Stimulated activated CD4-positive, alpha-beta T cell treated with anti-CD3 and anti-CD28 coated beads, TNF-alpha, amount 100 ng/mL, for 24 hours (primary cell): ENCODE measurements at places on chromosomes 13 and 19.

DNA sequence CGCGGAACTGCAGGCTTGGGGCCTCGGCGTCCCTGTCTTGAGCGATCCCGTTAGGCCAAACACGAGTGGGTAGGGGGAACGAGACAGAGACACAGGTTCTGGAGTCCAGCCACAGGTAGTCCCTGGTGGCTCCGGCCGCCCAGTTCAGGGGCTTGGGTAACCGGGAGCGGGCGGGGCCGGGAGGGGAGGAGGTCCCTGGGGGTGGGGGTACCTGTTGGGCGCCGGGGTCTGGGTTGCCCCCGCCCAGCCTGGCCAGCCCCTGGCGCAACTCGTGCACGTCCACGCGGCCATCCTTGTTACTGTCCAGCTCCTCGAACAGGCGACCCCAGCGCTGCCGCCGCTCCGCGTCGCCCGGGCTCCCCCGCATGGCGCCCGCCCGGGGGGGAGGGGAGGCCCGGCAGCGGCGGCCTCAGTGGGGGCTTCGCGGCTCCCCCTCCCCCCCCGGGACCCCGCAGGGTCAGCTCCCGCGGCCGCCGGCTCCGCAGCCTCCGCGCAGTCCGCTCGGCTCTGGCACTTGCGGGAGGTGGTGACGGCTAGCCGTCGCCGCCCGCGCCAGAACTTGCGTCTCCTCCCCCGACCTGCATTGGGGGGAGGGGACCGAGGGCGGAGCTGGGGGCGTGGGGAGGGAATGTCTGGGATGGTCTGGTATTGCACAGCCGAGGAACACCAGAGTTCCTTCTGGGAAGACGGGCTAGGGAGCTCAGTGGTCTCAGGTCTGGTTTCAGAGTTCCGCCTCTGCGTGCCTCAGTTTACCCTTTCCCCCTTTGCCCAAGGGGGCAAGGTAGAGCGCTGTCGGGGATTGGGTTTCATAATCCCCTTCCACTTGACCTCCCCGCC is at the start of gene SLC25A23:
Gene SLC25A23, minus strand, starts transcription at position 531 of the 837 bp plus-strand sequence. Its CDS starts 164 bp downstream, at position 367.
- DNase-seq, result no peak

DNA sequence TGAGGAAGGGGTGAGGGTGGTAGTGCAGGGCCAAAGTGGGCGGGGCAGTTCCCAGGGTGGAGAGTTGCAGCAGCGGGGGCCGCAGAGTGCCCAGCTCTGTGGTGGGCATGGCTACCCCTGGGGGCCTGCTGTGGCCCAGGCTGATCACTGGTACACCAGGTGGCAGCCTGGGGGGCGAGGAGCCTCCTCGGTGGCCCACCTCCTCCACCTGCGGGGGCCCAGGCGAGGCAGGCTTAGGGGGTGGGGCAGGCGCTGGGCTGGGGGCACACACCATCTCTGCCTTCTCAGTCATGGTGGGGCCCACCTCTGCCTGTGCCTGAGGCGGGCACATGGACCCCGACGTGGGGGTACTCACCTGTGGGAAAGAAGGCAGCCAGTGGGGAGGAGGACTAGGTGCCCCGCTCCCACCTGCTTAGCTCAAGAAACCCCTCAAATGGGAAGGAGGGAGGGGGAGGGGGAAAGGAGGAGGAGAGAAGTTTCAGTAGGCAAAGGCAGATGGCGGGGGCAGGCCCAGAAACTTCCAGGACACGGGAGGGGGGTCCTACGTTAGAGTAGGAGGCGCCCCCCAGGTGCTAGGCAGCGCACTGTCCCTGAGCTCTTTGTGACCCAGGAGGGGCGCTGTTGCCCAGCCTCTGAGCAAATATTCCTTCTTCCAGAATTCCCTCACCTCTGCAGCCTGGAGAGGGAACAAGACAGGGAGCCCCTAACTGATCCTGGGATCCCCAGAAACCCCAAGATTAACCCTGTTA is 1.6 kb downstream of the LYL1 start:
- no peak for DNase-seq

DNA sequence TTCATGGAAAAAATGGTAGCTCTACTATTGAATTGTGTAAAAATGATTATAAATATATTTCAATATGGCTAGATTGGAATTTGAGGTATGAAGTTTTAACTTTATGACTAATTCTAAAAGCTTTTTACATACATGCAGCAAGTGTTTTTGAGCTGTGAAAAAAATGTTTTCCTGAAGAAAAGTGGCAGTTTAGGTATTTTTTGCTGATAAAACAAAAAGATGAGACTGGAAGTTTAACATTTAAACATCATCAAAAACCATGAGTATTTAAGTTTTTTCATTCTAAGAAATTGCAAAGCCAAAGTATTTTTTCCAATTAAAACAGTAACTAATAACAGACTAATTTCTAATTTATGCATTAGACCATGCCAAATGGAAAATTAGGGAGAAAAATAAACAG is 751.1 kb downstream of the FGF9 start:
- DNase-seq, result no peak

- DNase-seq, result no peak
Measured at GRCh38 chr13:112767506-112768471, 78.0 kb downstream of the ATP11A start.

DNA sequence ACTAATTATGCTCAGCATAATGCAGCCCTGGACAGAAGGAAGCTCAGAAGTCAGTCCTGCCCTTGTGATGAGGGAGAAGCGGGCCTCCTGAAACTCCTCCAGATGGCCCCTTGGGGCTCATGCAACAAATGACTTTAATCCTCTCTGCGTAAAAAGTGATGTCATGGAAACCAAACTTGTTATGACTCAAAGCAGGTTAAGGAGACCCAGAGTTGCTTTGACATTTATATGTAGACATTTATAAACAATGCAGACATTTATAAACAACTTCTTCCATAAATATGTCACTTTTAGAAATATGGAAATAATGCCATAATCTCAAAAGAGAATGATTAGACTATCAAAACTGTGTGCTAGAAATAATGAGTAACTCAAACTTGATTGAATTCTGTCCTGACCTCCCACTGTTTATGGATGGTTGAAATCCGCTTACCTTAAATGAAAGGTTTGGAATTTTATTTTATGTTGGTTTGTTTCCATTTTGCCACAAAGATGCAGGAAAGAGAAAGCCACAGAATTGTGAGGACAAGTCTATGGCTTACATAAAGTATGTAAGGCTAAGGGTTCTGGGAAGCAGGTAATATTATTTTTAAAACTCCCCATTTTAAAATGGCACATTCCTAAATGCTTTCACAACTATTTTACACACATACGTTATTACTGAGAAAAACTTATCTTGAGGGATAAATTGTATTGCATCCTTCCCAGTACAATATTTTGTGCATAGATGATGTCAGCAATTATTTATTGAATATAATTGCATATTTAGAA is 73.7 kb downstream of the CYSLTR2 start:
- no peak for DNase-seq

- no peak for DNase-seq
Measured at GRCh38 chr19:56811480-56811879, 29.0 kb downstream of the PEG3 start.

DNA sequence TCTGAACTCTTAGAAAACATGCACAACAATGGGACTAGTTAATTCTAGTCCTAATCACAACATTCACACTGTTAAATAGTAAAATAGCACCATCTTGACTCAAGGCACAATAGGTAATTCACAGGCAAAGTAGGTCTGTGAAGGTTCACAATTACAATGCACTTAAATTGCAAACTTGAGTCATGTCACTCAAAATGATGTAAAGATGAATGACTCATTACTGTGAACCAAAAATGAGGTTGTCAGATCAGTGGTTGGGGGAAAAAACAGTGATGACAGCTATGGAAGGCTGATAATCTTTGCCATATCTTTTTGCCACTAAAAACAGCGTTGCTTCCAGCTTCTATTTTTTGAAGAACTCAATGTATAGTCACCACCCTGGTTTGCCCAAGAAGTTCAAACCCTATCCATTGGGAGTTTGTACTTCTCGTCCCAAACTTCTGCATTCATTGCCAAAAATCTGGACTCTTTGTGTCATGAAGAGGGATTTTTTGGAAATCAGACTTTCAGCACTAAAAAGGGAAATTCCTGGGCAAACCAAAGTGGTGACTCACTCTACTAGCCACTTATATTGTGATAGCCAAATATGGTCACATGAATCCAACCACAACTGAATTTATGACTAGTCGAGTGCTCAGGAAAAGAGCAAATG is 200.9 kb upstream of the TMTC4 start:
- DNase-seq, result no peak

DNA sequence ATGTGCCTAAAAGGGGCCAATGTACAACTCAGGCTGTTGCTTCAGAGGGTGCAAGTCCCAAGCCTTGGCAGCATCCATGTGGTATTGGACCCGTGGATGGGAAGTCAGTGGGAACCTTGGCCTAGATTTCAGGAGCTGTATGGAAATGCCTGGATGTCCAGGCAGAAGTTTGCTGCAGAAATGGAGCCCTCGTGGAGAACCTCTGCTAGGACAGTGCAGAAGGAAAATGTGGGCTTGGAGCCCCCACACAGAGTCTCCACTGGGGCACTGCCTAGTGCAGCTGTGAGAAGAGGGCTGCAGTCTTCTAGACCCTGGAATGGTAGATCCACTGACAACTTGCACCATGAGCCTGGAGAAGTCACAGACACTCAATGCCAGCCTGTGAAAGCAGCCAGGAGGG is 28.5 kb downstream of the GPC5 start:
- DNase-seq, result no peak

DNA sequence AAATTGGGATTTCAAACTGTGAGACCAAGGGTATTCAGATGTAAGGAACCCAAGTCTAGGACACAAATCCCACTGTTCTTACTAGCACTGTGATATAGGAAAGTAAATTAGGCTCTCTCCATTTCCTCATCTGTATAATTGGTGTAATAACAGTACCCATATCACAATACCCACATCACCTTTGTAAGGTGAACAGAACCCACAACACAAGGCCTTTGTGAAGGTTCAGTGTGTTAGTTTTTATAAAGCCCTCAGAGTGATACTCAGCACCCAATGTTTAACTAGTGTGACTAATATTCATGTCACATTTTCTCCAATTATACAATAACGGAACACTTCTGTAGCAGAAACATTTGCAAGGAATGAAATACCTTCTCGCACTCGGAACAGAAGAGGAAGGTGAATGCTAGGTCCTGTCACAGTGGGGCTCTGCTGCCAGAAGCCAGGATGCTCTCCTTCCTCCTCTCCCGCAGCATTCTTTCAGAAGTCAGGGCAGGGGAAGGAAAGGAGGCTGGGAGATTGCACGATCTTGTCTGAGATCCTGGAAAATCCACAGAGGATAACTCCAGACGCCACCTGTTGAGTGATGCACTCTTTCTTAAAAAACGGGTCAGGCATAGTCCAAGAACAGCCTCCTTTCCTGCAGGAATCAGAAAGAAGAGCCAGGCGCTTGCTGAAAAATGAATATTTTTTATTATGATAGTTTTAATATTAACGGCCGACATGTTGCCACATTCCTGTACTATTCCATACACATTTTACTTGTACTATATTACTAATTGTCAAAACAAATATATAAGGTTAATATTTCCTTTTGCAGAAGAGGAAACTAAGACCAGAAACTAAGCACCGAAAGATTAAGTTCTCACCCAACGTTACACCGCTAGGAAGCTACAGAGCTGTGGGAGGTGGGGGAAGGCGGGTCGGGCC is 762 bp downstream of the ZNF45 start:
- no peak for DNase-seq

DNA sequence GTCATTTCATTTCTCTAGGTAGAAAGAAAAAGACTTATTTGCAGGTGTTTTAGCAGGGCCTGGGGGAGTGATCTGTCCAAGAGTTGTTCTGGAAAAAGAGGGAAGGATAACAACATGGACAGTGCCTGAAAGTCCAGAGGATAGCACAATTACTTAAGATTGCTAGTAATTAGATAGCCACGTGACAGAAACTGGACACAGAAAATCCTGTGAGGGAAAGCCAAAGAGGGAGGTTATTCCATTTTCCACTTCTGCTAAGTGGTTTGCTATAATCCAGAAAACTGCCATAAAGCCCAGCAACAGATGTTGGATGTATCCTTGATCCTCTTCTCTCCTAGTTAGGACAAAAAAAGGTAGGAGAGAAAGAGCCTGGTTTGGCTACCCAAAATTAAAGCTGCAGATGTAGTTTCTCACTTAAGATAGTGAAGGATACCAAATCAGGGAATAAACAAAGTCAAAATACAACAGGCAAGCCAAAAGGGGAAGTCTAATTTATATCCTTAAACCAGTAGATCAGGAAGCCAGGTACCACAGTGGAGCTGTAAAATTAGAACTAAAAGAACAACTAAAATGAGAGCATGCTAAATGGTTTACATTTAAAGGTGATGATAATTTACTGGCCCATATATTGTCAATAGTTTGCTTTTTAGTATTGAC is 140.2 kb downstream of the VWA8 start:
- DNase-seq, result no peak

DNA sequence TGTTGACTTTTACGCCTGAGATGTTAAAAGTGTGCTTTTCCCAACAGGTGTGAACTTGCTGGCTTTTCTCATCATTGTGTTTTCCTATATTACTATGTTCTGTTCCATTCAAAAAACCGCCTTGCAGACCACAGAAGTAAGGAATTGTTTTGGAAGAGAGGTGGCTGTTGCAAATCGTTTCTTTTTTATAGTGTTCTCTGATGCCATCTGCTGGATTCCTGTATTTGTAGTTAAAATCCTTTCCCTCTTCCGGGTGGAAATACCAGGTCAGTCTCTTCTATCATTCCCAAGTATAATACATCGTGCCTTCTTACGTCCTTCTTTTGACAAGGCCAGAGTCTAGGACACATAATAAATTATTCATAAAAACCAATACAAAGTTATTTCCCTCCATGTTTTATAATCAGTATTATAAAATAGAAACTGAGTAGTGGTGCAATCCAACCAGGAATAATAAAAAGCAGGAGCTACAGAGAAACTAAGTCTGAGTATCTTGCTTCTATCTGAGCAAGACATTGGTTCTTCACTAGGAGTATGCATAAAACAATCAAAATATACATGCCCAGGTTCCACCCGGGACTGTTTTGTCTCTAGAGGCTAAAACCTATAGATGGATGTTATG is 57.9 kb downstream of the RXFP2 start:
- DNase-seq, result no peak

DNA sequence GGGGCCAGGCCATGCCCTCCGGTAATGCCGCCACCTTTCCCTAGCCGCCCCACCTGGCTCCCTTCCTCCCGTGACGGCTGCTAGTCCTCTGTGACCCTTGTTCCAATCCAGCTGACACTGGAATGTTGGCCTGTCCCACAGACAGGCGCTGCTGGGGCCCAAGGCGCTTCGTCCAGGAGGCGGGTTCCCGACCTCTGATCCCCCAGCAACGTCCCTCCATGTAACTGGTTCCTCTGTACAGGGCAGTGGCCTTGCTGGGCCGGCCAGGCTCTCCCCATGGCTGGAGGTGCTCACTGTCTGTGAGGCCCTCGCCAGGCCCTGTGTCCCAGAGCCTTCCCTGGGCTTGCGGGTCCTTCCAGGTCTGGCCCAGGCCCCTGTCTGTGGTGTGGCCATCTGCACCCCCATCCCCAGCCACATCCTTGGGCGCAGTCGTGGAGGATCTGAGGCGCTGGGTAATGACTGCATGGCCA is 6.8 kb upstream of the GRIN3B start:
- no peak for DNase-seq

- no peak for DNase-seq
Measured at GRCh38 chr19:46125447-46125846, 959 bp upstream of the IGFL3 start.

DNA sequence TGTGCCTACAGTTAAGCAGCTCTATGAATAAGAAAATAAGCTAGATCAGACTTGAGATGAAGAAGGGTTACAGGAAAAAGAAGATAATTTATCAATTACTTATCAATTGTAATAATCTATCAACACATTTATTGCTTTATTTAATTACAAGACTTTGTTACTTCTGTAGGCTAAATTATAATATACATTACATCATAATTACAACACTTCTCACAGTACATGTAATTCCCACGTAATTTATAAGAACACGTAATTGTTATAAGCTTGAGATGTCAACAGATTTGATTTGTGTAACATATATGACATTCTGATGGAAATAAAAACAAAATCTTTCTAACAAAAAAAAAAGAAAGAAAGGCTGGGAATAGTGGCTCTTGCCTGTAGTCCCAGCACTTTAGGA is 36.8 kb downstream of the NEK5 start:
- no peak for DNase-seq
